ENCODE measurements at places on chromosomes 2 and 18.

DNA sequence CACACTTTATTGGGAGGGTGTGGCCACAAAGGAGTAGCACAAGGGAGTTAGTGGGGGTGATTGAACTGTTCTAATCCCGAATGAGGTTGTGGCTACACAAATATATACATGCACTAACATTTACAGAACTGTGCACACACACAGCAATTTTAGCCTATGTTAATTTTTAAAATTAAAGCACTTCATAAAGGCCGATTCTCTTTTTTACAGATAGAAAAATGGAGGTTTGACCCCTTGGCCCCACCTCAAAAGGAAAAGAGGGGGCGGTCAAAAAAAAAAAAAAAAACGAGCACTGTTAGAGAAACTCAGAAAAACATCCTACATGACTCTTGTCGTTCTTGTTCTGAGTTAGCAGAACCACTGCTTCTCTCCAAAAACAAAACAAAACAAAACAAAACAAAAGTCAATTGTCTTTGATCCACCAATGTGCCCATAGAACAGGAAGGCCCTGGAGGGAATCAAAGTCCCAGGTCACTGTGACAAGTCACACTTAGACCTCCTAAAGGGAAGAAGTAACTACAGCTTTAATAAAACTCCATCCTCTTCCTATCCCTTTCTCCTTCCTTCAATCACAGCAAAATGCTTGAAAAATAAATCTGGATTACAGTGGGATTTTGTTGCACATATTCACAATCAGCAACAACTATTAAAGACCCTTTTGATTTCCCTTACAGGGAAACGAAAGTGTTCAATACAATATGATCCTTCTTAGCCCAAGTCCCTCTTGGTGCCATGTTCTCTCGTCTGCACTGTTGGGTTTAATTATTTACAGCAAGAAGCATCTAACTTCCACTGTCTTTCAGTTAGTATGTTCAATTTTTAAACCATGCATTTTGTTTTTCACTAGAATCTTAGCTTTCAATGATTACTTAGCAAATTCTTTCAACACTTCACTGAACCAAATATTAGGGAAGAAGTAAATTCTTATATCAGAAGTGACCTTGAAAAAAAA lies 16.6 kb downstream of the LRP2 start:
- DNase-seq, result no peak

- DNase-seq, result no peak
These were observed 139.4 kb downstream of the WDSUB1 start for GRCh38 chr2:159146996-159147666.

- no peak for DNase-seq
These were observed 75.4 kb upstream of the IGFBP5 start for GRCh38 chr2:216770717-216771116.

DNA sequence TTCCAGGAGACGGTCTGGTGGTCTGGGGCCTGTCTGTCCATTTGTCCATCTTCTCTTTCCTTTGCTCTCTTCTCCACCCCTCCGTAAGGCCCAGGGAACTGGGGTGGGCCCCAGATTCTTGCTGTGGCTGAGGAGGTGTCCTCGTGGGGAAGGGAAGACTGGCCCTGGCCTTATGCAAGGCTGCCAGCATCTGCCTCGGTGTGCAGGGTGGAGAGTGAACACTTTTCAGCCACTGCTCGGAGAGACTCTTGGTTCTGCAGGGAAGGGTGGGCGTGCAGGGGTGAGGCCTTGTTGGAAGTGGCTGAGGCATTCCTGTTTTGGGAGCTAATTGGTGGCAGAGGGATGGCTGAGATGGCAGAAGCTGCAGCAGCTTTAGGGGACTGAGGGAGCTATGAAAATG lies 23.0 kb downstream of the EMX1 start:
- DNase-seq, result no peak

DNA sequence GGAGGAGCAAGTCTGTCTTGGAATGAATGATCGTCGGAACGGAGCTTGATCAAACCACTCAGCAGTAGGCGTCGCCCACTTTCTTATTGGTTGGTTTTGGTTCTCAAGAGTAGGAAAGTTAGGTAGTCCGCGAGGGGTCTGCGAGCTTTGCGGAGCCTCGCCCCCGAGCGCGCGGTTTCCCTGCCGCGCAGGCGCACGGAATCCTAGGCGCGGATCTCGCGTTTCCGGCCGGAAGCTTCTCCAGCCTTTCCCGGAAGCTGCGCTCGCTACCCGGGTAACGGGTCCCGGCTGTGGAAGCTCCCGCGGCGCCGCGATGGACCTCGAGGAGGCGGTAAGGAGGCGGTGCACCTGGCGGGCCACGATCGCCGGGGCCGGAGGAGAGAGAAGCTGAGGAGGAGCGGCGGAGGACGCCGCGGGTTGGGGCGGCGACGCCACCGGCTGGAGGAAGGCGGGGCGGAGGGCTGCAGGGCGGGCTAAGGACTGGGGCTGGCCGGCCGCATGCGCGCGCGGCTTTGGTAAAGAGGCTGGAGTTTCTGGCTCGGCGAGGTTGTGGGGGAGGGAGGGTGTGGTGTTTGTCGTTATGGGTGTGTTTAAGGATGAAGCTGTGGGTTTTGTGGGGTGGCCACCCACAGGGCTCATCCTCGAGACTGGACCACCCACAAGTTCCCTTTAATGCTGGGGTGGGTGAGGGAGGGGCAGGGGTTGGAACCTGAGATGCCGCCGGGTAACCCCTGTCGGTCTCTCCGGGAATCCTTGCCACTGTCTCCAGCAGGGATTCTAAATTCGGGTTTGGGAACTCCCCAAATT lies at the start of gene TAF1B:
Gene TAF1B, plus strand, starts transcription at position 246 of the 807 bp plus-strand sequence. Its CDS starts 68 bp downstream, at position 314.
- DNase-seq, result peak; percentile 82

- no peak for DNase-seq
These were observed 253.9 kb upstream of the SIX2 start for GRCh38 chr2:45263147-45263546.

- DNase-seq, result no peak
These were observed 14.7 kb upstream of the GCG start for GRCh38 chr2:162166745-162167144.

DNA sequence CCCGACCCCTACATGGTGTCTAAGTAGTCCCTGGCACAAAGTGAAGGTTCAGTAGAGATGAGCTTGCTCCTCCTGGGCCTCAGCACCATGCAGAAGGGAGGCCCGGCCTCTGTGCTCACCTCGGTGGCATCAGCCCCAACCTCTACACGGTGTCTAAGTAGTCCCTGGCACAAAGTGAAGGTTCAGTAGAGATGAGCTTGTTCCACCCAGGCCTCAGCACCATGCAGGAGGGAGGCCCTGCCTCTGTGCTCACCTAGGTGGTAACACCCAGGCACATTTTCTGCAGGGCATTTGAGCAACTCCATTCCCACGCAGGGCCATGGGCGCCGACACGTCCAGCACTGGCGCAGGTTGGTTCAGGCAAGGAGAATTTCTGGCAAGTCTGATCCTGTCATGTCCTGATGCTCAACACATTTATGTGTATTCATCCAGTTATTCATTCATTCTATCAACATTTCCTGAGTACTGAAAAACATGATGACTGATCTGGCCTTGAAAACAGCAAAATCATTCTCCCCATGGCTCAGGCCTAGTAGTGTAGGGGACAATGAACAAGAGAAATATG lies 408.2 kb upstream of the MYT1L start:
- DNase-seq, result no peak

GRCh38 chr2:184945326-184945725 lies 347.0 kb downstream of the ZNF804A start:
- DNase-seq, result no peak

- no peak for DNase-seq
These were observed 1024.9 kb downstream of the BCL11A start for GRCh38 chr2:59528525-59528924.

DNA sequence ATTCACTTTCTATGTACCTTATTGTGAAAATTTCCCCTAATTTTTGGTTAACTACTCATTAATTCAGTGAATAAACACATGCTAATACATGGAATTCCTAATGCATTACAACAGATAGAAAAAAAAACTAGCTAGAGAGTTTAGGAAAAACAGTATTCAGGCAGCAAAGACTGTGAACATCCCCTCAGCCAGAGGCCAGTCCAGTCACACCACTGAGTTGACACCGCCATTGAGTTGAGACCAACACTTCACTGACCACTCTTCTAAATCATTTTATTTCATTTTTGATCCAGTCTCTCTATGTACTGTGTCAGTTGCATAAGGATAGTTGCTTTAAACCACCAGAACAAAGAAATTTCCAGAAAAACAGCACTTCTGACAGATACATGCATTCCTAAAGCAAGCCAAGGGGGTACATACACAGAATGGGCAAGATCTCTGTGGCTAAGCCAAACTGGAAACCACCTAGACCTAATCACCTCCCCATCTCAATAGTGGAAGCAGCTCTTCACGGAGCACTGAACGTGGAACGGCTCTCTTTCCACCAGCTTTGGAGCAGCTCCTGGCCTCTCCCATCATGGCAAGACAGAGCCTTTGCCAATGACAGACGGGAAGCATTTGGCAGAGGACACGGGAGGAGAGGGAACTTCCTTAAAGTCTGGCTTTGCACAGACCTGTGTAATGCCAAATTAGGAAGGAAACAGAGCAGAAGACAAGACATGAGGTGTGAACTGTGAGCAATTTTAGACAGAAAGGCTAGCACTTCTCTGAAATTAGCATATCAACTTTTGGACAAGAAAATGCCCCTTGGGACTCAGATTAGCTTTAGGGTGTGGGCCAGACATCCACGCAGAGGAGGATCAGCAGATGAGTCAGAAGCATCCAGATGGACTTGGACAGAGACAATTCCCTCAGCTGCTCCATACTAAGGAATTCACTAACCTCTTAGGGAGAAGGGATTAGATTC lies 36.4 kb downstream of the CACNB4 start:
- DNase-seq, result no peak

DNA sequence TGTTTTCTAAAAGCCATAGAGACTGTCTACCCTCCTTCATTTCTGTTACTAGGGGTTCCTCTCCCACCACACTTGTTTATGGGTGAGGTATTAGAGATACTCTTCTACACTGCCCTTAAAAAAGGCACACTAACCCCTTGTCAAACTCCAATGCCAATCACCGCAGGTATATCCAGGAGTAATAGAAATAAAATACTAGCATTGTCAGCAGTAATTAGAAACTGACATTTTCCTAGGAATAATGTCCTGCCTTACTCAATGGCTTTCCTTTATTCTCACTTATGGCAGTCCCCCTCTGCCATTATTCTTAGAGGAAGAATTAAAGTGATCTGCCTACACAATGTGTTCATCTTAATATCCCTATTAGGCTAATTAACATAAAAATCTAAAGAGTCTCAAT lies 5.0 kb upstream of the BUB1 start:
- no peak for DNase-seq

GRCh38 chr18:59570101-59570775 lies 127.0 kb downstream of the CCBE1 start:
- no peak for DNase-seq

GRCh38 chr2:184394642-184395041 lies 203.7 kb upstream of the ZNF804A start:
- no peak for DNase-seq

GRCh38 chr2:235394278-235394828 lies 99.5 kb upstream of the AGAP1 start:
- DNase-seq, result no peak

DNA sequence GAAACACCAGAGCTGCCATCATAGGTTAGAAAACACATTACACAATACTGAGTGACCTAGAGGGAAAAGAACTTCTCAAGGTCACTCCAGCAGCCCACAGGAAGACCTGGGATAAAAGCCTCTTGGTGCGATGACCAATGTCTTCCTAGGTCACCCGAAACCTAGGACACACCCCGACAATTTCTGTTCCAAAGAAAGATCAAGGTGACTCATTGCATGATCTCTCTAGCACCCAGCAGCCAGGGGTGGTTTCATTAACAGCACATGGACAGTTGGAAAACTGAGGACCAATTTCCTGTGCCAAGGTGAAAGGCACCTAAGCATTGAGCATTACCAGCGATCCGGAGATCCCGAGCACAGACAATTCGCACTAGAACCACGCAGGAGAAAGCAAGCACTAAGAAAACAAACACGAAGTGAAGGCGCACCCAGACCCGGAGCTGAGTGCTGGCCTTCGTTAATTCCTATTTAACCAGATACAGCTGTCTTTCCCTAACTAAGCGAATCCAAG lies 1.5 kb downstream of the CACNB4 start:
- no peak for DNase-seq

GRCh38 chr18:6798896-6799295 lies 69.4 kb downstream of the ARHGAP28 start:
- no peak for DNase-seq

DNA sequence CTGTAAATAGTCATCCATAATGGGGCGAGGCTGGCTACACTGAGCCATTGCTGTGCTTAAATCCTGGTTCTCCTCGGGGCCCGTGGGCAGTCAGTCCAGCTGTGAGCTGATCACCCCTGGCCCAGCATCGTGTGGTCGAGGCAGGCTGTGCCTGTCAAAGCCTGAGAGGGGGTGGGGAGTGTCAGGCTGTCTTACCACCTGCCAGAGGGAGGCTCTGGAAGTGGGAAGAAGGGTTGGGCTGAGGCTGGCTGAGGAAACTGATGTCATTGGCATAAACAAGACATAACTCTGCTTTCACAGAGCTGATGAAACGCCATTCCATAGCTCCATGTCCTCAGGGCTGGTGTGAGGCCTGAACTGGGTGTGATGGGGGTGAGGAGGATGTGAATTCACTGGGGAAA lies 49.7 kb downstream of the KLHL29 start:
- DNase-seq, result no peak

GRCh38 chr2:45856391-45857274 lies 205.2 kb downstream of the PRKCE start:
- DNase-seq, result no peak

GRCh38 chr2:10004836-10005235 lies 38.5 kb upstream of the KLF11 start:
- no peak for DNase-seq
